ENCODE measurements at places on chromosomes 3 and 15. TPM values are rescaled to one million over a fixed set of nuclear protein-coding genes. Genes with fewer than 3 reads are reported as not detected.

The TXNRD3 gene
- total RNA-seq, result 7.6 TPM

DNA sequence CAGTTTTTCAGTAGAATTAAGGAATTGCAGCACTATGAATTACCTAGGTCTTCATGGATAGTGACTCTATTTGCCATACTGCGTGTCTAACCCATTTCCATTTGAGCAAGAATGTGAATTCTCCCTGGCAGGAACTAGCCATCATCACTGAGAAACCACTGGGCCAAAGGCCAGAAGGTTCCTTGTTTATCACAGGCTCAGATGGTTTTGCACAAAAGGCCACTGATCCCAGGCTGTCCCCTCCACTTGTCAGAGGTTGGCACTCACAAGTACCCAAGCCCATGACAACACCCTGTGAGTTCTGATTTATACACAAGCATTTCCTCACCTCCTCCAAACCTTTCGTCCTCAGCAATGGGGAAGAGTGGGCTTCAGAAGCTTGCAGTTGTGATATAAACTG is 131.8 kb downstream of the FOXB1 start:
- no peak for DNase-seq

- no peak for DNase-seq
These were observed 38.5 kb downstream of the EPHB1 start for GRCh38 chr3:134833453-134834163.

GRCh38 chr3:124893526-124893925 is 6.4 kb upstream of the ITGB5 start:
- DNase-seq, result no peak

The SMAD6 gene
- total RNA-seq, result 14.0 TPM

The SNUPN gene
- 21.1 TPM for total RNA-seq

DNA sequence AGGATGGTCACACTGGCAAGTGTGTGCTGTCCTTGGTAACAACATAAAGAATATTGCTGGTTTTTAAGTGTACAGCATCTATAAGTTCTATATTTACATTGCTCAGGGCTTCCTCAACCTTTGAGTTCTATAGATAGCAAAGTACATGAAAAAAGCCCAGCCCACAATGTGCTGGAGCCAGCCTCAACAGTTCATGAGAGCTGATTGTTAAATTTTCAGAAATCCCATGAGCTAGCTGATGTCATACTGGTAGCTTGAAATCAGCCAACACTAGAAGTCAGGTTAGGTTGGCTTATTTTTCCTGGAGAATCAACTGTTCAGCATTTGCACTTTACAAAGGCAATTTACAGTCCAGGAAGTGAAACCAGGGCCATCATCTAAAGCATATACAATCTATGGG is 102.8 kb downstream of the STRIT1 start:
- DNase-seq, result no peak

The C2CD4A gene
- not detected for total RNA-seq

Data from spleen (tissue), 13 donors.